ENCODE measurements at places on chromosomes 6 and 20.

- no peak for DNase-seq
Measured at GRCh38 chr6:19137505-19137904, 699.7 kb upstream of the ID4 start.

- no peak for DNase-seq
Measured at GRCh38 chr6:104214901-104215300, 644.8 kb downstream of the HACE1 start.

- no peak for DNase-seq
Measured at GRCh38 chr6:36019167-36019566, 5.3 kb downstream of the SLC26A8 start.

- DNase-seq = peak; percentile 95
Measured at GRCh38 chr6:168292826-168293225, 26.8 kb downstream of the DACT2 start.

DNA sequence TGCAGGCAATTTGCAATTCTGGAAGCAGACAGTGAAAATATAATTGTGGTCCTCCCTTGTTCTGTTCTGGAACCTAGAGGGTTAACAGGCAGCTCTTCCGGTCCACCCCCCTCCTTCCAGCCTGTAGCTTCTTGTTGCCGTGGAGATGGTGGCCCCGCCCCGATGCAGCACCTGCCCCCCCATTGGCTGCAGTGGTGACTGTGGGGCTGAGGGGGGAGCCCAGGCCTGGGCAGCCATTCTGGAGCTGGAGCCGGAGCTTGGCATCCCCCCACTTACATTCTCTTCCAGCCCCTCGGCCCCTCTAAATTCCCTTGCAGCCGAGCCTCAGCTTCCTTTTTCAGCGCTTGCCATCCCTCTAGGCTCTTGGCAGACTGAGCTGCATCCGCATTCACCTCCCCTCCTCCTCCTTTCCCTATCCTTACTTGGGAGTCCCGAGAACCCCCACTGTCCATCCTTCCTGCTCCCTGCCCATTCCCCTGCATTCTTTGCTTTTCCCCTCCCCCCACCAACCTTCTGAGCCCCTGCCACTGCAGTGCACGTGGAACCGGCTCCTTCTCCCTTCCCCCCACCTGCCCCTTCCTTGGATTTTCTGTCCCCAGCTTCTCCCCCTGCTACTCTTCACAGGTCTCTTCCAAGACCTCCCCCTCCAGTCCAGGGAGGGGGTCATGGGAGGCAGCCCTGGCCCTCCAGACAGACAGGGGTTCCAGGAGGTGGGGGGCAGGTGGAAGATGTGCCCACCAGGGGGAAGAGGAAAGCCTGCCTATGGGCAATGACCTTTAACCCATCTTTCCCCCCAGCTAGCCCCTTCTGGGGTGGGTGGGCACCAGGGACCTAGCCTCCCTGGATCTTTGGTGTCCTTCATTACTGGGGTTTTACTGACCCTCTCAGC is 11.4 kb downstream of the SYNGAP1 start:
- peak; percentile 60 for DNase-seq

- DNase-seq = no peak
Measured at GRCh38 chr6:30163090-30163917, at the start of gene TRIM15. Gene TRIM15 (plus strand): TSS chr6:30163546. CDS start chr6:30163685, 139 bp downstream.

GRCh38 chr6:48233063-48233462 is 122.1 kb upstream of the PTCHD4 start:
- no peak for DNase-seq

DNA sequence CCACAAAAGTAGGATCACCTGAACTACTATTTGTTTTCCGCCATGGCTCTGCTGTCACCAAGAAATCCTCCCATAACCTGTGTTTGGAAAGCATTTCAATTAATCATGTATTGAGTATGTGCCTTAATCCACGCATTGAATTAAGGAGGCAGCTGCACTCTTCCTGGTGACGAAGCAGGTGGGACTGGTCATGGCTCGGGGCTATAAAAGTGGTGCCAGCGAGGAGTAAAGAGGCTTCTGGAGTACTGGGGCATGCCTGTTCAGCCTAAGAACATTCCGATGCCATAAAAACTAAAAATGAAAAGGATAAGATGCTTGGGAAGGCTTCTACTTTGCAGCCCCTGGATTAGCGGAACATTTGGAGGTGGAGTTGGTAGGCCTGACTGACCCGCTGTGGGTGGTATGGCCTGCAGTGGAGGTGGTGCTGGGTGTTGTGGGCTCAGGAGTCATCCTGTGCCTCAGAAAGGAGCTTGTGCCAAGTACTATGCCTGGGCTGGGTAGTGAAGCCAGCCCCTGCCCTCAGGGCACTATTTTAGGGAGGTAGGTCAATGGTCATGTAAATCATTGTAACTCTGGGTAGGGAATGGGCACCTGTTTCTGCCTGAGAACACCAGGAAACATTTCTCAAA is 110.5 kb downstream of the B3GAT2 start:
- peak; percentile 12 for DNase-seq

DNA sequence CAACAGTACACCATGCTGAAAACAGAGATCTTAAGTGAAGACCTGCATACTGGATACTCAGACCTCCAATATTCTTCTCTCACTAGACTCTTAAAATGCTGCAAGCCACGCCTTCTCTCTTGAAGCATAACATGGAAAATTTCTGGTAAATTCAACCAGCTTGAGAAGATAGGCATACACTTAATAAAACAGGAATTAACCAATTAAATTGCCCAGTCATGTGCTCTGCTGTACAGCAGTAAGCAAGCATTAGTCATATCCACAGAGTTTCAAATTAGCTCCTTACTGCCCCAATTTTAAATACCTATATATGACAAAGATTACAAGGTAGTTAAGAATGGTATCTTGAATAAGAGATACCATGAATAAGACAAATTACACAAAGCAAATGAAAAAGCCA is 53.8 kb downstream of the C6orf58 start:
- no peak for DNase-seq
